ENCODE measurements at places on chromosomes 16 and 17. TPM values are rescaled to one million over a fixed set of nuclear protein-coding genes. Genes with fewer than 3 reads are reported as not detected.
A peak's percentile ranks its signal among the peaks of the same experiment; 100 is the strongest.

SLC52A1 gene
- not detected for polyA plus RNA-seq

DNA sequence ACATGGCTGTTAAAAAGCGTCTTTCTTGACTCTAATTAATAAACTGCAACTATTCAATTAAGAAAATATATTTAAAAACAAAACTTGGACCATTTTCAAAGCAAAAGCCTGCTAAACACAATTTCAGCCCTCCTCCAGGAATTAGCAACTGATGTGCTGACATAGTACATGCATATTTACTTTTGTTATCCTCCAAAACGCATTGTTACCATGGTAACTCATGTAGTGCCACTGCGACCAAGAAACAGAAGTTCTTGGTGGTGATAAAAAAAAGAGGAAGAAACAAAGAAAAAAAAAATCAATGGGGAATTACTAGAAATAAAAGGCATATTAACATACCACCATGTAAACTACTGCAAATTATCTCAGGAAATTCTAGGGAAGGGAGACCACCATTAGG lies 793.4 kb upstream of the CDH8 start:
- H3K4me1 ChIP-seq: no peaks in the 10 kb centered on the region
- no peak overlapping the region for H3K27ac ChIP-seq
- no peak overlapping the region for H3K4me3 ChIP-seq
- H3K27me3 ChIP-seq: no peaks in the 10 kb centered on the region
- H3K36me3 ChIP-seq: no peaks in the 10 kb centered on the region
- DNase-seq: no peak

- no peaks in the 10 kb centered on the region for H3K36me3 ChIP-seq
- no peak for DNase-seq
- H3K27ac ChIP-seq: no peak overlapping the region
- H3K4me3 ChIP-seq: no peak overlapping the region
Measured at GRCh38 chr16:50717091-50717490, 23.7 kb downstream of the NOD2 start.

DNA sequence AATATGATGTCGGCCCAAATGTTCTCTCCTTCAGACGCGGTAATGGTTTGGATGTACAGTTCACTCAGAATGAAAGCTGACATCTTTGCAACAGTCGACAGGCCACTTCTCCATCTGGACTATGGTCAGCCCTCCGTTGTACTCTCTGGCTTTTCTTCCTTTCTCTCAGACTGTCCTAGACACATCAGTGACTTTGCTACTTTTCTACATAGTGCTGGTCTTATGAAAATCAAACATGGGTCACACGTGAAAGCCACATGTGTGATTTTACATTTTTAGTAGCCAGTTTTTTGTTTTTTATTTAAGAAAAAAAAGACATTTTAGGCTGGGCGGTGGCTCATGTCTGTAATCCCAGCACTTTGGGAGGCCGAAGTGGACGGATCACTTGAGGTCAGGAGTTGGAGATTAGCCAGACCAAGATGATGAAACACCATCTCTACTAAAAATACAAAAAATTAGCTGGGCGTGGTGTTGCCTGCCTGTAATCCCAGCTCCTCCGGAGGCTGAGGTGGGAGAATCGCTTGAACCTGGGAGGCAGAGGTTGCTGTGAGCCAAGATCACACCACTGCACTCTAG lies 644.1 kb downstream of the KCNJ2 start:
- DNase-seq: peak; percentile 75
- H3K4me3 ChIP-seq: no peak overlapping the region
- no peaks in the 10 kb centered on the region for H3K4me1 ChIP-seq
- H3K36me3 ChIP-seq: no peaks in the 10 kb centered on the region
- no peaks in the 10 kb centered on the region for H3K27me3 ChIP-seq

DNA sequence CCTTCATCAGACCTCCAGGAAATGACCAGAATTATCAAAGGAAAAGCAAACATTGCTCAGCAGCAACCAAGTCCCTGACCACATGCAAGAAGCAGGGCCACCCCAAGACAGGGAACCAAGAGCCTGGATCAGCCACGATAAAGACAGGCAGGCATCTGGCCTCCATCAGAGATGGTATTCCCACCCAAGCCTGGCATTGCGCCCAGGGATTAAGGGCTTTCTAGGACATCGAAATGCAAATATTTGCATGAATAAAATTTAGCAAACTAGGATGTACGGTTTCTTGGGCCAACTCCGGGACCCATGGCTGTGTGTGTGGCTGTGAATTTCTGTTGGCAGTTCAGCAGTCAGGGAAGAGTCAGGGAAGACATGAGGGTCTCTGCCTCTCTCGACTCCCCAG lies 241.4 kb upstream of the DYNLRB2 start:
- peak; percentile 29 for DNase-seq
- no peaks in the 10 kb centered on the region for H3K36me3 ChIP-seq
- no peaks in the 10 kb centered on the region for H3K27me3 ChIP-seq
- H3K27ac ChIP-seq: no peak overlapping the region
- no peak overlapping the region for H3K4me3 ChIP-seq

DNA sequence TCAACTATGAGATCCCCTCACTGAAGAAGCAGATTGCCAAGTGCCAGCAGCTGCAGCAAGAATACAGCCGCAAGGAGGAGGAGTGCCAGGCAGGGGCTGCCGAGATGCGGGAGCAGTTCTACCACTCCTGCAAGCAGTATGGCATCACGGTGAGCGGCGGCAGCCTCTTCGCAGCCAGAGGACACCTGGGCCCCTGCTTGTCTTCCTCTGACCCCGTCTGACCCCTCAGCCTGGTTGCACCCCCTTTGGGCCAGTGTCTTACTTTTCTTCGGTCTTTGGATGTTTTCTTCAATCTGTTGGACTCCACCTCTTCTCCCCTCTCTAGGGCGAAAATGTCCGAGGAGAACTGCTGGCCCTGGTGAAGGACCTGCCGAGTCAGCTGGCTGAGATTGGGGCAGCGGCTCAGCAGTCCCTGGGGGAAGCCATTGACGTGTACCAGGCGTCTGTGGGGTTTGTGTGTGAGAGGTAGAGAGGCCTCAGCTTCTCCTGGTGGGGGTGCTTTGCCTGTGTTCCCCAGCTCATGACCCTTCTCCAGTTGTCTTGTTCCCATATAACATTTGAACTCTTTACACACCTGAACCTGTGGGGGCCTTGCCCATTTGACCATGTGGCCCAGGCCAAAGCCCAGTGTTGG lies 4.4 kb downstream of the CDK5RAP3 start:
- H3K36me3 ChIP-seq: peaks cover 21% of the 10 kb centered on the region
- H3K27me3 ChIP-seq: no peaks in the 10 kb centered on the region
- no peak overlapping the region for H3K4me3 ChIP-seq

RNF112 gene
- 1.5 TPM for polyA plus RNA-seq

DNA sequence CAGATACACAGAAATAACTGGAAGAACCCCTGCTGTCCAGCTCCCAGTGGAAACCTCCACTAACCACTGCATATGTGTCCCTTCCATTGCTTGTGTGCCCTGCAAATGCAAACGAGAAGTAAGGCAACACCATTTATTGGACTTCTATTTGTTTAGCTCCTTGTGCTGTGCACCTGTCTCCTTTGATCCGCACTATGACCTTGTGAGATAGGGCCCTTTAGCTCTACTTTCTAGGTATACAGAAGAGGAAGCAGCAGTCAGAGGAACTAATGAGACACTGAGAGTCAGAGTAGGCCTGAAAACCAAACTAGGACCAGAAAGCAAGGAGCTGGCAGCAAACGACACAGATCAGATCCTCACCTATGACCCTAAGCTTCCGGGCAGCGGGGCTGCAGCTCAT lies 22.4 kb downstream of the SOX9 start:
- no peak overlapping the region for H3K4me3 ChIP-seq
- H3K27me3 ChIP-seq: peaks cover 2% of the 10 kb centered on the region
- DNase-seq: no peak
- H3K36me3 ChIP-seq: no peaks in the 10 kb centered on the region
- H3K27ac ChIP-seq: no peak overlapping the region

CALB2 gene
- 0.58 TPM for polyA plus RNA-seq

DNA sequence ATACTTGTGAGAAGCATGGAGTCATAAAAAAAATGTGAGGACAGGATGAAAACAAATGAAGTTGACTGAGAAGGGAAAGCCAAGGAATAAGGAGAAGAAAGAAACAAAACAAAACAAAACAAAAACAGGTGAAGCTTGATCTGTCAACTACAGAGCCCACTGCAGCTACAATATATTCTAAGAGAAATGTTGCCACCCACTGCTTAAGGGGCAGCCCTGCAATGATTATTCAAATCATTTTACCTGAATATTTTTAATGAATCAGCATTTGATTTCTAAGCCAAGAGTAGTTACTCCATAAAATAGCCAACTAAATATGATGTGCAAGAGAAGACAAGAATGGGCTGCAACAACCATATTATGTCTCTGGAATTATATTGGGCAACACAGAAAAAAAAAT lies 252.0 kb upstream of the KIF2B start:
- H3K27me3 ChIP-seq: no peaks in the 10 kb centered on the region
- H3K4me3 ChIP-seq: no peak overlapping the region
- no peak for DNase-seq
